ENCODE measurements at places on chromosomes 2 and 18.

- DNase-seq: no peak
Observed at GRCh38 chr18:23889907-23890306, 124.6 kb upstream of the TTC39C start.

GRCh38 chr2:1750933-1751766 is 6.8 kb upstream of the PXDN start:
- peak; percentile 6 for DNase-seq

GRCh38 chr2:124572934-124573634 is 548.0 kb downstream of the CNTNAP5 start:
- DNase-seq: no peak

GRCh38 chr2:107242811-107243210 is 356.8 kb upstream of the ST6GAL2 start:
- no peak for DNase-seq

DNA sequence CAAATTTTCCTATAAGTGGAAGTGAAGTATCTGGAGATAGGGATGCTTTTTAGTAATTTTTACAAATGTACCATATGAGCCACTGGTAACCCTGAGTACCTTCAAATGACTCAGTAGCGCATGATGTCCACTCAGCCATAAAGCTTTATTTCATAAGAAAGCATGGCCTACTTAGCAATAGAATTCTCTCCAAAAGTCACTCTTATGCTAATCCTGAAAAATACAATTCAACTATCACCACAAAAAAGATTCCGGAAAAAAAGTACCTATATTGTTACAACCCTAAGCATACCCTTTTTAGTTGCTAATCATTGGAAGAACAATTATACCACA is 732.2 kb downstream of the SOCS6 start:
- DNase-seq: no peak

- no peak for DNase-seq
Observed at GRCh38 chr2:98556344-98557033, 51.8 kb downstream of the COA5 start.

GRCh38 chr2:74584088-74584645 is 29.6 kb downstream of the DOK1 start:
- DNase-seq: no peak
